ENCODE measurements at places on chromosomes 2 and 18. TPM values are rescaled to one million over a fixed set of nuclear protein-coding genes. Genes with fewer than 3 reads are reported as not detected.

TRIM43 gene
- total RNA-seq: not detected

- DNase-seq: no peak
Observed at GRCh38 chr2:14418115-14418514, 214.4 kb upstream of the LRATD1 start.

DNA sequence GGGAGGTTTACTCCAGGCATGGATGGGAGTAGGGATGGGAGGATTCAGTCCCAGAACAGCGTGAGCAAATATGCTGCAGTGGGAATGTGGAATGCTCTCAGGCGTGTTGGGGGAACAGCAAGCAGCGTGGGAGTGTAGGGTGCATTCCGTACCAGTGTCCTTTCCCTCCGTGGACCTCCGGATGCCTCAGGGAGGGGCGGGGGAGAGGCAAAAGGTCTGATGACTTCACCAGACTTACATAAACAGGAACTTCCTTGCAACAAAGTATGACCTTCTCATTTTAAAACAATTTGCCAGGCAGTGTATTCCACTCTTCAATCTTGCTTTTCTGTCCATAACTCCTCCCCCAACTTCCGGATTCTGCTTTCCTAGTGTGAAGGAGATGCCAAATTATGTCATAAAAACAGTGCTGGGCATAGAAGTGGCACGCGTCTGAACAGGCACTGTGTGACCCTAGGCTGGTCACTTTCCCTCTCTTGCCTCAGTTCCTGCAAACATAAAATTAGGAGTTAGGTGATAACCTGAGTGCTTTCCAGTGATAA lies 36.9 kb downstream of the RPL37A start:
- peak; percentile 57 for DNase-seq

SLC9A4 gene
- not detected for total RNA-seq

NOSTRIN gene
- total RNA-seq: not detected

CCDC74B gene
- 33.7 TPM for total RNA-seq

CYTIP gene
- total RNA-seq: 5.9 TPM

DNA sequence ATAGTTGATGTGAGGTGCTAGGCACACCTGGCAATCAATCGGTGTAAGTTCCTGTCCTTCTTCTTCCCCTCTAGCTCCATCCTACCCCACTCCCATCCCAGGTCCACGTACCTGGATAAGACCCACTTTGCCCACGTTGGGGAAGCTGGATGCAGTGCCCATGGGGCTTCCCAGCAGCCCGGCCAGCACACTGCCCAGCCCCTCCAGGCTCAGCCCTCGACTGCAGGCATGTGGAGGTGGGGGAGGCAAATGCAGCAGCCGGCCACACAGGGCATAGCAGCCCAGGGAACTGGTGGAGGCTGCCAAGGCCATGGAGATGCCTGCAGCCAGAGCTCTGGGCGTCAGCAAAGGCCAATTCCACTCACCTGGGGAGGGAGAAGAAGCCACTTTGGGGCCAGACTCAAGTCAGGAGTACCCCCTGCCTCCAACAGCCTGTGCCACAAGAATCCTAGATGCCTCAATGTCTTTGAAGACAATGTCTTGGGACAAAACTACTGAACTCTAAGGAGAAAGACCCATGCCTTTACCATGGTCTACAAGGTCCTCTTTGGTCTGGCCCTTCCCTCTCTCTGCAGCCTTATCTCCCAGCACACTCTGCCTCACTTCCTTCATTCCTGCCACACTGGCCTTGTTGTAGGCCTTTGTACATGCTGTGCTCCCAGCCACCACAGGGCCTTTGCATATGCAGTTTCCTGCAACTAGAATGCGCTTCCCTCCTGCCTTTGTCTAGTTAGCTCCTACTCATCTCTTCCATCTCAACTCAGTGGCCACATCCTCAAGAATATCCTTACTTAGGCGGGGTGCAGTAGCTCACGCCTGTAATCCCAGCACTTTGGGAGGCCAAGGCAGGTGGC lies 4.5 kb downstream of the SLC23A3 start:
- no peak for DNase-seq

DNA sequence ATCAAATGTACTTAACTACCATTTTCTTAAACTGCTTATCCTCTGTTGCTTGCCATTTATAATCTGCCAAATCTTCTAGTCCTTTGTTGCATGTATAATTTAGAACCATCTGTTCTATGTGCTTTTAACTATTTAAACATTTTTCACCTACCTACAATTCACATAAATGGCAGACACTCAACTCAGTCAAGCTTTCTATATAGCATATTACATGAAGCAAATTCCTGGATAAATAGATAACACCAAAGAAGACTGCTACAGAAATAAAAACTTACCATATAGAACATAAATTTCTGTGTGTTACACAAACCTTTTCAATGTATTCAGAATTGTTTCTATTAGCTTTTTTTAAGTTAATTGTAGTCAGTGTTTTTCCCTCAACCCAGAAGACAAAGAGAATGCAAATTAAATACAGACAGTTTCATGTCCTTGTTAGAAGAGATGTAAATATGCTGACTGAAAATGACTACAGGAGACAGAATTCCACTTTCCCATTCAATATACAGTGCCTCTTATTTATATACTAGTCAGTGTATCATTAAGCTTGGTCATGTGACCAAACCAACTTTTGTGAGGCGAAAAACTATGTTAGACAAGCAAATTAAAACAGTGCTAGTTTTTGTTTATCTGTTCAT lies 2.6 kb downstream of the BAZ2B start:
- DNase-seq: no peak

RNF152 gene
- 4.2 TPM for total RNA-seq

GRCh38 chr18:35246831-35247230 lies 6.0 kb downstream of the ZNF397 start:
- no peak for DNase-seq

DNA sequence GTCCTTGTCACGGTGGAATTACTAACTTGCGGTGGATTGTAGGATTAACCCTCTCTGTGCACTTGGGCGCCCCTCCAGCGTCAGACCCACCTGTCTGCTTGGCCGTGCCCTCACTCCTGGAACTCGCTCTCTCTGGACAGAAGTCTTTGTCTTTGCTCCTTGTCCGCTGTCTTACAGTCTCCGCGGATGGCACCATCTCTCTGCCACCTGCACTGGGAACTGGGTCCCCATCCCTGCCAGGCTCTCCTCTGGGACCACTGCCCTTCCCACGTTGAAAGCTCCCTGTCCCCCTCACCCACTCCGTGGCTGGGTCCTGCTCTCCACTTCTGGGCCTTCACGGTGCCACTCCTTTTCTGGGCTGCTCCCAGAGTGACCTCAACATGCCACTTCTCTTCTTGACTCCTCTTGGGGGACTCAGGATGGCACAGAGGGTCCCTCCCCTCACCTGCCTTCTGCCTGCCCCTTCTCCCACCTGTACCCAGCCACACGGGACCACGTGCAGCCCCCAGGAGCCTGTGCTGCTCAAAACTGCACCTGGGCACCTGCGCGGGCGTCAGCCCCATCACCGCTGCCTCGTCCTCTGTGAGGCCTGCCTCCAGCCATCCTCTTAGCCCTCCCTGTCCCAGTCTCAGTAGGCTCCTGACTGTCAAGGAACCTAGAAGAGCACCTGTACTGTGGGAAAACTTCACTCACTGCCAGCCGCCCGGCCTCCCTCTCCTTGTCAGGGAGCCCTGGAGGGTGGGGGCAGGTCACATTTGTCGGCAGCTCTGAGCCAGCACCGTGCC lies 11.1 kb downstream of the CNDP2 start:
- no peak for DNase-seq
